ENCODE measurements at places on chromosomes 3 and 15.
A peak's percentile ranks its signal among the peaks of the same experiment; 100 is the strongest.

- DNase-seq = no peak
Observed at GRCh38 chr15:61367953-61368352, 138.9 kb upstream of the RORA start.

GRCh38 chr3:54691289-54691771 lies 236.5 kb downstream of the LRTM1 start:
- DNase-seq = peak; percentile 21

DNA sequence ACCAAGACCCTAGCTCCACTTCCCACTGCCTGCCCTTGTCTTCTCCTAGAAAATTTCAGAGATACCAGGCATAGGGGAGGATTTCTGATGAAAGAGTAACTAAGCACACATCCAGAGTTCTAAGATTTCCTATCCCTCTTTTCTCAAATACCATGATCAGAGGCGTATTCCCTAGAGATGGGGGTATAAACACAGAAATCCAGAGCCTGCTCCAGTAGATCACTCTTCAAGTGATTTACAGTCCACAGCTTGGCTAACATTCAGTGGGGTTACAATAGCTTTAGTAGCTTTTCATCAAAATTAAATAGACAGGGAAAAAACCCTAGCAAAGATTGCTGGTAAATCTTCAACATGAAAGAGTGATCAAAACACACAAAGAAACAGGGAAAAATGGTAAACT lies 800.7 kb upstream of the GRM7 start:
- no peak for DNase-seq

GRCh38 chr15:77181305-77182074 lies 110.6 kb upstream of the TSPAN3 start:
- no peak for DNase-seq

DNA sequence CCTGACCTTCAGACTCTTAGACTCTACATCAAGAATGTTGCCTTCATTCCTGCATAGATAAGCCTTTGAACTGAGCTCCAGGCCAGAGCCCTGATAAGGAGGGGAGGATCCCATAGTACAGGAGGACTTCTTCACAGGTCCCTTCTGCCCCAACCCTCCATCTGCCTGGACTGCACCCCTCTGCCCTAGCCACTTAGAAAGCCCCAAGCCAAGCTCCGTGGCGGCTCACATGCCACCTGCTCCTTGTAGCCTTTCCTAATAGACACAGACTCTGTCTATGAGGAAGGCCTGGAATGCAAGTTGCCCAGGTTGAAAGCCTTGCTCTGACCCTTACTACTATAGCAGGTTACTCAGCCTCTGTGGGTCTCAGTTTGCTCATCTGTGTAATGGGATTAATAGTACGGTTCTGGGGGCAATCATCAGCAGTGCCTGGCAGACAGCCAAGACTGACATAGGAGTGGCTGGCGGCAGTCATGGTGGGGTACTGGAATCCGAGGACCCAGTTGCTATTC lies 11.6 kb downstream of the PCSK6 start:
- DNase-seq = no peak
